ENCODE measurements at places on chromosomes 7 and 10.

GRCh38 chr7:81676813-81677212 lies 93.0 kb downstream of the HGF start:
- DNase-seq: no peak

DNA sequence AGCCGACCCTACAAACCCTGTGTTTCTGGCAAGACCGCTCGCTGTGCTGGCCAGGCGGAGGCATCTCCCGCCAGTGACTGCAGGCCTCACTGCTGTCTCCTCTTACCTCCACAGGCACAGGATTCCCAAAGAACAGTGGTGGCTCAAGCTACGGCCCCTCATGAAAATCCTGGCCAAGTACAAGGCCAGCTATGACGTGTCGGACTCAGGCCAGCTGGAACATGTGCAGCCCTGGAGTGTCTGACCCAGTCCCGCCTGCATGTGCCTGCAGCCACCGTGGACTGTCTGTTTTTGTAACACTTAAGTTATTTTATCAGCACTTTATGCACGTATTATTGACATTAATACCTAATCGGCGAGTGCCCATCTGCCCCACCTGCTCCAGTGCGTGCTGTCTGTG lies 36.2 kb downstream of the PITRM1 start:
- DNase-seq: no peak

DNA sequence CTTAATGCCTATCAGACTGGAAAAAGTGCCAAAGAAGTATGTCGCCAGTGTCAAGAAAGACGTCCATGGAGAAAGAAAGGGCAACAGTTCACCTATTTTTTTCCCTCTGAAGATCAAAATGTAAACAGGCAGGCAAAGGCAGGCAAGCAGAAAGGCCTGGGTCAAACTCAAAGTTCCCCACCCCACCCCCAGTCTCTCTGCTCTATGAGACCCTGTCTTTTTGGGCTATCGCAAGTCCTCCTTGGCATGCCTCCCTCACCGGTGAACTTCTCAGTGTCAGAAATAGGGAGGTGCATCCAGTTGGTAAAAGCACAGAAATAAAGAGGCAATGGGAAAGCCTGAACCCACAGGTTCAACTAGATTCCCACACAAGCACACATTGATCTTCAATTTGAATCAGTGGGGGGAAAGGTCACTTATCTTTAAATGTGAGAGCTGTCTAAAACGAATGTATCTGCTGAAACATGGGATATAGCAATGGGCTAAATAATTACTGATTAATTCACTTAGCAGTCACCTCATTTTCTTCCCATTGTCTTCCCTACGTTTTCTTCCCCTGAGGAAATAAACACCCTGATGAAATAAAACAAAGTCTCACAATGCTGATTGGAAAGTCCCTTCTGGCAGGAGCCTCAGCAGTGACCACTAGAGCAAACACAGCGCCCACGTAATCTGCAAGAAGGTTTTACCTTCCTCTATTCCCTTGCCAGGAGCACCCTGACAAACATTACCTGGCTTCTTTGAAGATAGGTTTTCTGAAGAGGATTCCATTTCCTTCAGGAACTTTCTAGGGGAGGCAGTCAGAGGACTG lies 31.1 kb downstream of the JAZF1 start:
- DNase-seq: no peak

DNA sequence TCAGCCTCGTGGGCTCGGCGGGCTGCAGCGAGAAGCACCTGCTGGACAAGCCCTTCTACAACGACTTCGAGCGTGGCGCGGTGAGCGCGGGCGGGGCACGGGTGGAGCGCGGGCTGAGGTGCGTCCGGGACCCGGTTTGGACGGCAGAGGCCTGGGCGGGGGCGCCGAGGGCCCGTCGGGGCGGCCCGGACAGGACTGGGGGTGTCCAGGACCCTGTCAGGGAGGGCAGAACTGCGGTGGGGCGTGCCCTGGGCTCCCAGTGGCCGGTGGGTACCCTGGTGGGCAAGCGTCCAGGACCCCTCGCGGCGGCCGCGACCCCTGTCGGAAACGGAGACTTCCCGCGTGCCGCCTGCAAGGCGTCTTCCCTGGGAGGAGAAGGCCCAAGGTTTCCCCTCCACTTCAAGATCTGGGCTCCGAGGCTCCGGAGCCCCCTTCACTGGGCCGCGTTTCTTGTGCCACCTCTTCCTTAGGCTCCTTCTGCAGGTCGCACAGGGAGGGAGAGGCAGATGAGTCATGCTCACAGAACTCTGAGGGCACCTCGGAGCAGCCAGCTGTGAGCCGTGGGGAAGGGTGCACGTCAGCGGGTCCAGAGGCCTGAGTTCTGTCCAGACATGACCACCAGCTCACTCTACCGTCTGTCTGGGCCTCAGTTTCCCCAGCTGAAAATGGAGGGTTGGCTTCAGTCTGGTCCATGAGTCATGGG lies 485 bp downstream of the ALOX5 start:
- no peak for DNase-seq

DNA sequence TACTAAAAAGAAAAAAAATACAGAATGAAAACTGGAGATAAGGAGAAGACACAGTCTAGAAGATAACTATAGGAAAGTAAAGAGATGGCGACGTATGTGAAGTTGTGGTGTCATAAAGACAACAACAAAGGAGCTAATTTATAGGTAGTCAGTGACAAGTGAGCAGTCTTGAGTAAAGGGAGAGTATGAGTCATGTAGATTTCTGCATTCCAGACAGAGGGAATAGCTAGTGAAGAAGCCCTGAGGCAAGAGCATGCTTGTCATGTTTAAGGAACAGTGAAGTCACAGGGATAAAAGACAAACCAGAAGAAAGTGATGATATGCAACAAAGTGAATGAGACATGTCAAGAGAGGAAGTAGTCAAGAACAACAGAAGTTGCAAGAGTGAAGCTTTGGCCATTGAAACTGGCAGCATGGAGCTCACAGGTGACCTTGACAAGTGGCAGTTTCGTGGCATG lies 2.3 kb upstream of the MIOS start:
- DNase-seq: no peak

GRCh38 chr10:75023074-75023473 lies 88.4 kb upstream of the SAMD8 start:
- DNase-seq: no peak
